ENCODE measurements at places on chromosomes 12 and 14. TPM values are rescaled to one million over a fixed set of nuclear protein-coding genes. Genes with fewer than 3 reads are reported as not detected.

PSMC1 gene
- 224 TPM for total RNA-seq

RFX4 gene
- total RNA-seq = not detected

FSCB gene
- total RNA-seq = not detected

TNFAIP2 gene
- 0.28 TPM for total RNA-seq

STAC3 gene
- total RNA-seq = 0.48 TPM

CSAD gene
- total RNA-seq = 4.4 TPM
